ENCODE measurements at places on chromosomes 11 and 22.

GRCh38 chr11:85627332-85627997, at the start of gene DLG2:
TSS of gene DLG2 (minus strand) at chr11:85627344.
- DNase-seq, result no peak

- DNase-seq, result no peak
These were observed 126.5 kb downstream of the CHST1 start for GRCh38 chr11:45538939-45539338.

GRCh38 chr11:12746593-12747097, 72.4 kb downstream of the TEAD1 start:
- no peak for DNase-seq

DNA sequence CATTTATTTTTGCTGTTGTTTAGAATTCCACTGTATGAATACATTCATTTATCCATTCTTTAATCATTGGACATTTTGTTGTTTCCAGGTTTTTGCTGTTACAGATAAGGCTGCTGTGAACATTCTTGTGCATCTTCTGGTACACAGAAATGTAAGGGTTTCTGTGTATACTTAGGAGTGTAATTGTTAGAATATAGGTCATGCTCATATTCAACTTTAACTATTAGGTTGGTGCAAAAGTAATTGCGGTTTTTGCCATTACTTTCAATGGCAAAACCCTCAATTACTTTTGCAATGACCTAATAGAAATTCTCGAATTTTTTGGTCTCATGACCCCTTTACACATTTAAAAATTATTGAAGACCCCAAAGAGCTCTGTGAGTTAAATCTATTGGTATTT, 17.3 kb downstream of the ACER3 start:
- no peak for DNase-seq

DNA sequence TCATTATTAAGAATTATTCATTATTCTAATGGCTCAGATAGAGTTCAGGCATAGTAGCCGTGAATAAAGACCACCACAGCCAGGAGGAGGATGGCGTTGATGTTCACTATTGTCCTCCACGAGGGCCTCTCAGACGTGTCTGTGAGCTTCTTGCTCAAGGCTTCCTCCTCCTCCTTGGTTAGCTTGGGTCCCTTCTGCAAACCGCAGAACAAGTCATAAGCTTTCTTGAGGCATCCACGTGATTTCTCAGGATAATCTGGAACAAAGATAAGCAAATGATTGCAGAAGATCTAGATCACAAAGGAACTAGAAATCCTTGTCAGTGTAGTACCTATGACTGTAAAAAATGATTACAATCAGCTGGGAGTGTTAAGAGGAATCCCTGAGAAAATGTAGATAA, 13.6 kb upstream of the RFPL2 start:
- DNase-seq, result no peak

DNA sequence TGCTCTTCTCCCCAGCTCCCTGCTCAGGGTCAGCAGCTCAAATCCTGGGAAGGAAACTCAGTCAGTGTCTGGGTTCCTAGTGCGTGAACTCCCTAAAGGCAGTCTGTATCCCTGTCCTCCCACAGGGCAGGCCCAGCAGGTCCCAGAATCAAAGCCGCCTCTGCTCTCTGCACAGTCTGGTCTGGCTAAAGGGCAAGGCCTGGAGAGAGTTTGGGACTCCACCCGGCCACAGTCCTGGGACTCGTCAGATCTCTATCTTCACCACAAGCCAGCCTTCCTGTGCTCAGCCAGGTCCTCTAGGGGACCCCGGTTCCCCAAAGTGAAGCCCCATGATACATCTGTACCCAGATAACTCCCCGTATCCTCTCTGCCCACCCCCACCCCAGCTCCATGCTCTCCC, 56.2 kb upstream of the CSNK2A3 start:
- DNase-seq, result no peak

- no peak for DNase-seq
These were observed at the start of gene NEFH for GRCh38 chr22:29479417-29480261. TSS of gene NEFH (plus strand) at chr22:29480218. CDS start at chr22:29480263, 45 bp downstream.

- no peak for DNase-seq
These were observed 1.4 kb downstream of the SCO2 start for GRCh38 chr22:50523806-50524675.

- DNase-seq, result no peak
These were observed 2.4 kb downstream of the ATF4 start for GRCh38 chr22:39522567-39523300.

- no peak for DNase-seq
These were observed 601.7 kb upstream of the ANO3 start for GRCh38 chr11:25730230-25730629.

- no peak for DNase-seq
These were observed 95.3 kb upstream of the OR9G4 start for GRCh38 chr11:56843816-56844215.

GRCh38 chr22:42793848-42794405, 63.1 kb downstream of the ARFGAP3 start:
- no peak for DNase-seq

- DNase-seq, result no peak
These were observed 15.5 kb downstream of the DGCR8 start for GRCh38 chr22:20095521-20095920.

DNA sequence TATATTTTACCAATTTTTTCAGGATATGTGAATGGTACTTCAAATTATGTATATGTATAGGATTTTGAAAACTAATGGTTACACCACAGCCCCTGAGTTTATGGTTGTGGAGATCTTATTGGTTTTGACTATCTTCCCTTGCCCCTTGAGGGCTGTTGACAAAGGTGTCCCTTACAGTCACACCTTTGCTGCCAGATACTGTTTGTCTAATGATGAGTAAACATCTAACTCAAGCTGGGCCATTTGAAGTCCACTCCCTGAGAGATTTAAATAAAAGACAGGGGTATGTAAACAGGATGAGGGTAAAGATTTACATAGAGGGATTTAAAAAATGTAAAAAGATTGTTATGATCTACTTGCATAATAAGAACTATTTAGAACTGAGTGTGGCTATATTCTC, 38.9 kb upstream of the LUZP2 start:
- DNase-seq, result no peak

- DNase-seq, result no peak
These were observed 14.9 kb downstream of the GAS2 start for GRCh38 chr11:22681281-22681812.

DNA sequence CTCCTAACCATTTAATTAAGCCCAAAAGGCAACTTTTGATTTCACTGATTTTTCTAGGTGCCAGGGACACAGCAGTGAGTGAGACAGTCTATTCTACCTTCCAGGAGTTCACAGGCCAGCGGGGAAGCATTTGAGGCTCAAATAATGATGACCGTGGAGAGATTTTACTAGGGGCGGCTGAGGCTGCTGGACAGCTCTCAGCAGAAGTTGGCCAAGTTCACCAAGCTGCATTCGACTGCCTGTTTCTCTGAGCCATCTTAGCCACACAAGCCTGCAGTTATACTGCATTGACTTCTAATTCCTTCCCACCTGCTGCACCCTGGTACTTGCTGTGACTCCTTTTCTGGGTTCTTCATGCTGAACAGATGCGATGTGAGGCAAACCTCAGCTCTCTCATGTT, 168.9 kb upstream of the TBCEL start:
- DNase-seq, result no peak

DNA sequence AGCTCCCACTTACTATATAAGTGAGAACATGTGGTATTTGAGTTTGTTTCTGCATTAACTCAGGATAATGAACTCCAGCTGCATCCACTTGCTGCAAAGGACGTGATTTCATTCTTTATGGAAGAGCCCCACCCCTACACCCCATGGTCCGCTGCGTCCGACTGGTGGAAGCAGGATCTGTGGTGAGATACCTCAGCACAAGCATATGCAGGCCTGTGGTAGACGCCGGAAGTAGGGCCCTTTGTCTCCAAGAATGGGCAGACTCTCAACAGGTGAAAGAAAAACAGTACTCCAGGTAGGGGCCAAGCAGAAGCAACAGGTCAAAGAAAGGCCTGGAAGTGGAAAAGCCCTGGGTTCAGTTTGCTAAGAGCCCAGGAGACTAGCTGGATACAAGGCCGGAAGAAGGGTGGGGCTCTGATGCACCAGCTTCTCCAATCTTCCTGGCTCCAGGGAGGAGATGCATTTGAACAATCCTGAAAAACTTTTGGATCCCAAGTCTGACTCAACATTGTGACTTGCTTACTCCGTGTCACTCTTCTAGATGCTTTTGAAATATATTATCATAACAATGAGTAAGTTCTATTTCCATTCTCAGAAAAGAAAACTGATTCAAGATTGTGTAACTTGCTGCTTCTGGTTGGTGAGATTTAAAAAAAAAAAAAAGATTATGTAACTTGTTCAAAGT, 30.4 kb downstream of the NEAT1 start:
- DNase-seq, result no peak

GRCh38 chr22:42720263-42721044, at the start of gene A4GALT:
TSS of gene A4GALT (minus strand) at chr22:42720870. CDS start at chr22:42693951, 26,919 bp downstream.
- DNase-seq, result no peak

DNA sequence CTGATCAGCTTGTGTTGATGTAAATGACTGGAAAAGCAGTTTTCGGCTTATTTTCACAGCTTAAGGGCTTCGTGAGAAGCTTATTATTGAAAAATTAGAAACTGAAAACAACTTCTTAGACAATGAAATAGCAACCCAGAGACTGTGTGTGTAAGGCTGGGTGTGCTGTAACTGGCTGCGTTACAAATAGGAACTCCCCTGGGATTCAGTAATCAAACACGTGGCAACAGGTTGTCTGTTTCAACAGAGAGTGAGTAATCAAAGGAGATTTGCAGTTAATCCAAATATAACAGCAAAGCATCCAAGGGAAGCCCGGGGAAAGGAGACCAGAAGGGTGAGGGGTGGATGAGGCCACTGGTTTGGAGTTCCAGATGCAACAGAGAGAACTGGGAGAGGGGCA, 19.2 kb downstream of the NTM start:
- DNase-seq, result no peak

DNA sequence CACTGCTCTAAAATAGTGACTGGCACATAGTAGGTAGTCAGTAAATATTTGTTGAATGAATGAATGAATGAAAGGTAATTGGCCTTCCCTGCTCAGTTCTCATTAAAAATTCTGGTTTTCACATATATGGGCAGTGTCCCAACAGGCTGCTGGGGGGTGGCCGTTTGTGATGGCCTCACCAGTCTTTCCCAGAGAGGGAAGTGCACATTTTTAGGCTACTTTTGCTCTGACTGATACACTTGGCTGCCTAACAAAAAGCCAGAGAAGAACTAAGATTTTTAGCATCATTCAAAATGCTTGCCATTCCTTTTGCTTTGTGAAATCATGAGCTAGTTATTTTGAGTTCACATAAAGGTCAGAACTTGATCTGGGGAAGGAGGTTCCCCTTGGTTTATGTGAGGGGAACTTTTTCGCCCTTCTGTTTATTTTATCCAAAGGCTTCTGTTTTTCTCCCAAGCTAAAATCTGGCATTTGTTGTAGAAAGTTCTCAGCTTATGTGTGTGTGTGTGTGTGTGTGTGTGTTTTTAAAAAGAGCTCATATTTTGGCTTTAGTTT, 83.1 kb downstream of the PTPRJ start:
- DNase-seq, result no peak

- no peak for DNase-seq
These were observed 38.4 kb downstream of the AMBRA1 start for GRCh38 chr11:46555267-46556054.

DNA sequence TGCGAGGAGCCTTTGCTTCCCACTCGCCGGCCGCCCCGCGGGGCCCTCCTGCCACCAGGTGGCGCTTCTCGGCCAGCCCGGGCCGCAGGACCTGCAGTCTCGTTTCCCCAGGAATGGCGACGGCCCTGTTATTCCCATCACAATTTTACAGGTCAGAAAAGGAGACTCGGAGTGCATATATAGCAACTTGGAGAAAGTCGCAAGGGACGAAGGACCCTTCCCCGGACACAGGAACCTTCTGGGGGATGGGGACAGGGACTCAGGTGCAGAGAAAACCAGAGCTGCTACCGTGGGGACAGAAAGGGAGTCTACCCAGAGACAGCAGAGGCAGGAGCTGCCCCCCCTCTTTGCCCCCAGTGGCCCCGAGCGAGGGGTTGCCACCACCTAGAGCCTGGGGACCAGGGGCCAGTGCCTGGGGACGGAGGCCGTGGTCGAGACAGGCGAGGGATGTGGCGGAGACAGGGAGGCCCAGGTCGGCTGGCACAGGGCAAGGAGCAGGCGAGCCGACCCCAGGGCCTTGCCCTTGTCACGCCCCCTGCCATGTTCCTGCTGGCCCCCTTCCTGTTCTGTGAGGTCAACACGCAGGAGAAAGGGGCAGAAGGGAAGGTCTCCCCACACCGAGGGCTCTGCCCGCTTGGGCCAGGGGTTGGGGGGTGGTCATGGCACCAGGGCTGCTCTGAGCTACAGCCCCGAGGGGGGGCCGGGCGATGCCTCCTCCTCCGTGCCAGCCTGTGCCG, 3.5 kb upstream of the KRTAP5-6 start:
- peak; percentile 40 for DNase-seq

GRCh38 chr11:122145715-122146274, 29.8 kb upstream of the BLID start:
- no peak for DNase-seq

DNA sequence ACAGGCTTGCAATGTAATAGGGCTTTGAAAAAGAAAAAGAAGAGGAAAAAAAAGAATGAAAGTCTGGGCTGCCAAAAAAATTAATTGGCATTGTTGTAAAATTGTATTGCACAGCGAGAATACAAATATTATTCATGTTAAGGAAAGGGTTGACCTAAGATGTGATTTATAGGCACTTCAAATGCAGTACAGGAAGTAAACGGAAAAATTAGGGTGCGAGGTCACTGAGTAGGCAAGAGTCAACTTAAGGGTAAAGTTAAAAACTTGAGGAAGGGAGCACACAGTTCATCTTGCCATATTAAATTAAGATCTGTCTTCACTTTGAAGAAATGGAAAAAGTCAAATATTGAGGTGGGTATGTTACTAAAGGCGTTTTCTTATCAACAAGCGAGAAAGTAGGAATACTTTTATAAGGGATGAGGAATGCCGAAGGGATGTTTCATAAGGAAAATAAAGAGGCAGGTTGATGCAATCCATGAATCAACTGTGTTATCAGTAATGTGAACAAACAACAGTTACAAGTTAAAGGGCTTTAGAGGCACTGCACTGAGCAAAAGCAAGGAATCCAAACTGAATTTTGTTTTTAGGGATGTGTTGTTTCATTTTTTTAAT, 123.0 kb downstream of the WT1 start:
- no peak for DNase-seq

DNA sequence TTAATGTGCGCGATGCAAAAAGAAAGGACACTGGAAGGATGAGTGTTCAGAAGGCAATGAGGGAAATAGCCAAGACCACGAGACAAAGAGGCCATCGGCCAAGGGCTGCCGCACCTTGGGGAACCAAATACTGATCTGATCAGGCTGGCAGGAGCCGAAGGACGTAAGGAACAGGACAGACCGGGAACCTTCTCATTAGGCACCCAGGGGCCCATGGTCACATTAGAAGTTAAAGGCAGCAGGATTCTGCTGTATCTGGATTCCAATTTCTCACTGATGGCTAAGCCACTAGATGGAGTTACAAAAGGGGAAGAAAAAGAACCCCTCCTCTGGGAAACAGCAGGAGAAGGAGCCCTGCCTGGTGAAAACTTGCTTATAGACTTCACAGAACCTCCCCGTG, 28.8 kb upstream of the CPT1A start:
- DNase-seq, result no peak

DNA sequence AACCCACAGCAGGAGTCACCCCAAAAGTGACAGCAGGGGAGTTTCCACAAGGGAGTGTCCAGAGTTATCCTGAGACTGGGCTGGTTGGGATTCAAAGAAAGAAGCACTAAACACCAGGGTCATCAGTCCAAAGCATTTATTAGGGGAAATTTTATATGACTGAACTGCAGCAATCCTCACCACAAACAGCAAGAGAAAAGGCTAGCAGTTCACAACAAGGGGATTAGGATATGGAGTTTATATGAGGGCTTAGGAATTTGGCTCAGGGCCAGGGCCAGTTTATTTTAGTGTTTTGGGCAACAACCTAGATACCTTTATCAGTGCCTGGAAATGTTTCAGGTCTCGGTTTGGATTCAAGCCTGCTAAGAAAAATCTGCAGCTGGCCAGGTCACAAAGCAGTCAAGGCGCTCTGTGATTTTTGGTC, 4.6 kb upstream of the TMEM126A start:
- DNase-seq, result no peak
